AG08396 (cell line): ENCODE measurements at places on chromosomes 4 and X.

GRCh38 chr4:86141161-86141560 lies 218.7 kb downstream of the MAPK10 start:
- no peak for DNase-seq

- peak; percentile 57 for DNase-seq
Measured at GRCh38 chr4:15882675-15883086, 55.9 kb downstream of the FGFBP1 start.

DNA sequence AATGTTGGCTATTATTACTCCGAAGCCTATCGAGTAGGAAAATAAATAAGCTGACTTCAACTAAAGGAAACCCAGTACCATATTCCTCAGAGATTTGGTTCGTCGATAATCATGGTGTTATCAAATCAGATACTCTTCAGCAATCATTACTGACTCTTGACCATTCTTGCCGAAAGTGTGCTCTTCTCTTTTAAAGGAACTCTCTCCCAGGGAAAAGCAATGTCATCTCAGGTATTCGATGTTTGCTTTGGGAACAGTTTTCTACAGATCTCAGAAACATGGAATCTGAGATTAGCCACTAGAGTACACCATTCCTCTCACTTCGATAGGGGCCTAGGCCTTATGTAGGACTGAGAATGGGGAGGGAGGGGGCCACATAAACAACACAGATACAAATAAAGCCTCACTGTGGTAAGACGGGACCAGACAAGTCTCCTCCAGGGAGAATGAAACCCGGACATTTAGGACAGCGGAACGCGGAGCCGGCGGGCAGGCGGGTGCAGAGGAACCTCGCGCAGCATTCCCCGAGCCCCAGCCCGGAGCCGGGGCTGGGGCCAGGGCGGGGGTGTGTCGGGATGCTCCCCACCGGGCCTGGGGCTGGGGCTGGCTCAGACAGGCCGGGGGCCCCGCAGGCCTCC lies 581 bp downstream of the DNAJB14 start:
- peak; percentile 47 for DNase-seq

DNA sequence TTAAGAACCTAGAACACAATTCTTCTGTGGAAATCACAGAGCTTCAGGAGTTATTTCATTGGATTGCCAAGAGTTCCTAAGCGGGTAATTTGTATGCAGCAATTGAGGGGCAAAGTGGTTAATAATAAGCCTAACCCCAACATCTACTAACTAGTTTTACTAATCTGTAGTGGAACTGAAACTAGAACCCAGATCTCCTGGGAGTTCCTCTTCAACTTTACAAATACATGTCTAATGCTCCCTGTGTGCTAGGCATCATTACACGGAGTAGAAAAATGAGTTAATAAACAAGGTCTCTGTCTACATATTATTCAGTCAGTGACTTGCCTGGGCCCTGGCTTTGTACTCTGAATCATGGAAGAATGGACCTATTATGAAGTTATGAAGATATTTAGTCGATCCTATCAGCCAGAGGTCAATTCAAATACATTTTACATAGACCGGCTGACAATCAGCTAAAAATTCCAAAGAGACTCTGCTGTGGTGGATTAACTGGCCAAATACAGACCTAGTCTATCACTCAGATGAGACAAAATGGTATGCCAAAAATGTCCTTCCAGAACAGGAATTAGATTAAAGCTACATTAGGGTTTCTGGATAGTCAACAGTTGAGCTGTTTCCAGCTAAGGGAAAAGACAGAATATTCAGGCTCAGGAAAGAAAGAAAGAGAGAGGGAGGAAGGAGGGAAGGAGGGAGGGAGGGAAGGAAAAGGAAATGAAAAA lies 326.0 kb downstream of the FBXW7 start:
- no peak for DNase-seq

DNA sequence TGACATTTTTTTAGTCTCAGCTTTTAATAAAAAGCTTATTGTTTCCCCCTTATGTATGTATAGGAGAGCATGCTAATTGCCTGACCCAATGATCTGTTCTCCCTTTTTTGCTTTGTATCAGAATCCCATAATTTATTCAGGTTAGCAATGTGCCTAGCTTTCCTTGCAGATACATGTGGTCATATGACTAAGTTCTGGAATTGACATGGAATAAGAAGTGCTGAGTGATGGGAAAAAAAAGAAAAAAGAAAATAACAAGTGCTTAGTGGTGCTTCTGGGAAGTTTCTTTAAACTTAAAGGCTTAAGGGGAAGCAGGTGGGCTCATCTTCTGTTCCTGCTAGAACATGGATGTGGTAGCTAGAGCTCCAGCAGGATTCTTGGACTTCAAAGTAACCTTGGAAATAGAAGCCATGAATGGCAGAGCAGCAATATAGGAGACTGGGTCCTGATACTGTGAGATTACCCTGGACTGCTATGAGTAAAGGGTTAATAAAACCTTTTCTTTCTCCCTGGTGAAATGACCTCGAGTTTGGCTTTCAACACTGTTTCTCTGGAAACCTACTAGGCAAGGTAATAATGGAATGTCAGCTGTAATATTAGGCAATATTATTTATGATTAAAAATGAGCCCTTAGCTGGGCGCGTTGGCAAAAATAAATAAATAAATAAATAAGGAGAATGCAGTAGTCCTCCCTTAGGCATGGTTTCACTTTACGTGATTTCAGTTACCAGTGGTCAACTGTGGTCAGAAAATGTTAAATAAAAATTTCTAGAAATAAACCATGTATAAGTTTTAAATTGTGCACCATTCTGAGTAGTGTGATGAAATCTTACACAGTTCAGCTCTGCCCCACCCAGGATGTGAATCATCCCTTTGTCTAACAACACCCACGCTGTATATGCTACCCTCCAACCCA lies 16.7 kb upstream of the RBM41 start:
- DNase-seq: no peak

DNA sequence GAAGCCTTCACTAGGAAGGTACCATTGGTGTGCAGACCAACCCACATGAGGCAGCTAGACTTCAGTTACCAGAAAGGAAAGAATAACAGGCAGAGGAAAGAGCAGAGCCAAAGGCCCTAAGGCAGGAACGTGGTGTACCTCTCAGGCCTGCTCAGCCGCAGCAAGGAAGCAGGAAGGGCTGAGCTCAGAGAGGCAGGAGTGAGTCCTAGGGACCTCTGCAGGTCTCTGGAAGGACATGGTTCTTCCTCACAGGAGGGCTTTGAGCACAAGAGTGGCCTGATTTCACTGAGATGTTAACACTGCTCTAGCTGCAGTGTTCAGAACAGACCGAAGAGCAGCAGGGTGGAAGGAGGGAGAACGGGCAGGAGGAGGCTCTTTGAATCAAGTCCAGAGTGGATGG lies 124.6 kb downstream of the DCHS2 start:
- no peak for DNase-seq

GRCh38 chr4:186725469-186726425 lies 2.1 kb upstream of the FAT1 start:
- peak; percentile 89 for DNase-seq

GRCh38 chr4:13599159-13599558 lies 28.4 kb downstream of the BOD1L1 start:
- DNase-seq: peak; percentile 8

- DNase-seq: peak; percentile 19
Measured at GRCh38 chr4:176044589-176044951, 21.1 kb upstream of the WDR17 start.

GRCh38 chrX:107561468-107562215 lies 66.7 kb upstream of the PRPS1 start:
- no peak for DNase-seq

- no peak for DNase-seq
Measured at GRCh38 chrX:147978931-147979330, 2.2 kb upstream of the FMR1NB start.
